ENCODE measurements at places on chromosomes 4 and X.

GRCh38 chrX:47361538-47362511 lies 8.6 kb upstream of the ZNF157 start:
- no peak for DNase-seq

DNA sequence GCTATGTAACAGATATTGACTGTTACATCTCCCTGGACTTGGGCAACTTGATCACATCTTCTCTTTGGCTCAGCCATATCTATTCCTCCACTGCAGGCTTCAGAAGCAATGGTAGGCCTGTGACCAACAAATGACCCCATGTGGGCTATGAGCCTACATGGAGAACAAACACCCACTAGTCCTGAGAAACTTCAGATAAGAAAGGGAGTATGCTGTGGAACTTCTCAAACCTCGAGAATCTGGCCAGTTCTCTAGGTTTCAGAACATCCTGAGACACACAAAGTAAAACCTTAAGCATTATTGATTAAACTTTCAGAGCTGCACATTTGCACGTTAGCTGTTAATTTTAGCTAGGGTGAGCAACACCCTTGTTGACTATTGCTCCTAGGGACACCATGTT lies 16.3 kb downstream of the RBMX2 start:
- DNase-seq: no peak

GRCh38 chrX:96147681-96148080 lies 537.0 kb upstream of the DIAPH2 start:
- no peak for DNase-seq

- DNase-seq: no peak
Observed at GRCh38 chr4:7193030-7193958, 956 bp downstream of the SORCS2 start.

GRCh38 chrX:43225626-43226328 lies 430.3 kb upstream of the MAOA start:
- no peak for DNase-seq

GRCh38 chr4:4921077-4921476 lies 61.6 kb downstream of the MSX1 start:
- DNase-seq: no peak

GRCh38 chr4:77167866-77168265 lies 10.9 kb downstream of the CCNG2 start:
- no peak for DNase-seq

- DNase-seq: no peak
Observed at GRCh38 chr4:67236318-67236717, 309.0 kb downstream of the CENPC start.

GRCh38 chr4:87732033-87732765 lies 67.2 kb upstream of the IBSP start:
- no peak for DNase-seq

DNA sequence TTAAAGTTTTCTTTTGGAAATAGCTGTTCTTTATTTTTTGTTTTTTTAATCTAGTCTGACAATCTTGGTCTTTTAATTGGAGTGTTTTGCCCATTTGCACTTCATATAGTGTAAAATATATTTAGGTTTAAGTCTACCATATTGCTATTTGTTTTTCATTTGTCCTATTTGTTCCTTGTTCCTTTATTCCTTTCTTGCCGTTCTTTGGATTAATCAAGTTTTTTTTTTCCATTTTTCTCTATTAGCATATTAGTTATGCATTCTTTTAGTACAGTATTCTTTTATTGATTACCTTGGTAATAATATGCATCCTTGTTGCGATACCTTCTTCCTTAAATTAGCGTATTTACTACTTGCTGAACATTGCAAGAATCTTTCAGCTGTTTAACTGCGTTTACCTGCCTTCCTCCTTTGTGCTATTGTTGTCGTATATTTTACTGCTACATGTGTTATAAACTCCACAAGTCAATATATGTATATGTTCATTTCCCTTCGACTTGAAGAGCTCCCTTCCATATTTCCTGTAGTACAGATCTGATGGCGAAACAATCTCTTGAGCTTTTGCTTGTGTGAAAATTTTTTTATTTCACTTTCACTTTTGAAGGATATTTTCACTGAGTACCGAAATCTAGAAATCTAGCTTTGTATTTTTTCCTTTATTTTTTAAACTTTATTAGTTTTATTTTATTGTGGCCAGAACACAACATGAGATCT lies 23.9 kb upstream of the RNF212 start:
- DNase-seq: no peak

- no peak for DNase-seq
Observed at GRCh38 chr4:37452952-37453280, 208.4 kb downstream of the NWD2 start.

DNA sequence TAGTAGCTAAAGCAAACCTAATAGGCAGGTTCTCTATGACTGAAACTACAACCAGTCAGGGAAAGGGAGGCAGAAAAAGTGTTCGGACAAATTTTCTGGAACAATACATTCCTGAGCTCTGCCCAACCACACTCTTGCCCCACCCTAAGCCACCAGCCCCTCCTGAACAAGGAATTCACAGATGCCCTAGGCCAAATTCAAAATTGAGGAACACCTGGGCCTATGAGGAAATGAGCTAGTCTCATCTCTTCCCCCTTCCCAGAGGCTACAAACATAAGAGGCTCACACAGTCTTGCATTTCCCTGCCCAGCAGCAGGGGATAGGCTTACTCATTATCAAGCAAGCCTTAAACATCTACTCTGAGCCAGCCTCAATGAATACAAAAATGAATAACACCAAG lies 284.7 kb downstream of the ZNF674 start:
- no peak for DNase-seq

DNA sequence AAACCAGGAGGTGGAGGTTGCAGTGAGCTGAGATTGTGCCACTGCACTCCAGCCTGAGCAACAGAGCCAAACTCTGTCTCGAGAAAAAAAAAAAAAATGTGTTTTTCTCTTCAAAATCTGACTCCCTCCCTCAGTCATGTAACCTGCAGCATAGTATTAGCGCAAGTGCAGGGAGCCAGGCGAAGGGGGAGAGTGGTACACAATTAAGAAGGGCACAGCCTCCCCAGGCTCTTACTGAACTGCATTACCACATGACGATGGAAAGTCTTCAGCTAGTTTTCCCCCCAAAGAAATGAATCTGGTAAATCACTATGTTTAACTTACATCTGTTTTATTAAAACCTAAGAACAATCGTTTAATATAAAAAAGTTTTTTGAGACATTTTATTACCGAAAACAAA lies 32.4 kb downstream of the PALLD start:
- no peak for DNase-seq

DNA sequence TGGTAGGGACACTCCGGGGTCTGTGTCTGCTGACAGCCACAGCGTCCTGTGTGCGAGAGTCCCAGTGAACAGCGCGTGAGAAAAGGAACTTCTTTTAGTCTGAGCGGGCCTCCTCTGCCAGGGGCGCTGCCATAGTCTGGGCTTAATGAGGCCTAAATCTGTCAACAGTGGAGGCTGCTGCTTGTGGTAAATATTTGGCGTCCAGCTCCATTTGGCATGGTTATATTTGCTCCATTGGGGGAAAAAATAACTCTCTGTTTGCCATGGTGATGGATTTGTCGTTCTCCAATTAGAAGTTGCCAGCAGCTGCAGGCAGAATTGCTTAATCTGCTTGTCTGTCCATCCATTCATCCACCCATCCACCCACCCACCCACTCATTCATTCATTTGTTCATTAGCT lies 71.4 kb upstream of the PSAPL1 start:
- DNase-seq: no peak

- DNase-seq: no peak
Observed at GRCh38 chr4:6341696-6342095, 72.0 kb downstream of the WFS1 start.

- no peak for DNase-seq
Observed at GRCh38 chrX:13372203-13372980, 52.5 kb upstream of the ATXN3L start.

DNA sequence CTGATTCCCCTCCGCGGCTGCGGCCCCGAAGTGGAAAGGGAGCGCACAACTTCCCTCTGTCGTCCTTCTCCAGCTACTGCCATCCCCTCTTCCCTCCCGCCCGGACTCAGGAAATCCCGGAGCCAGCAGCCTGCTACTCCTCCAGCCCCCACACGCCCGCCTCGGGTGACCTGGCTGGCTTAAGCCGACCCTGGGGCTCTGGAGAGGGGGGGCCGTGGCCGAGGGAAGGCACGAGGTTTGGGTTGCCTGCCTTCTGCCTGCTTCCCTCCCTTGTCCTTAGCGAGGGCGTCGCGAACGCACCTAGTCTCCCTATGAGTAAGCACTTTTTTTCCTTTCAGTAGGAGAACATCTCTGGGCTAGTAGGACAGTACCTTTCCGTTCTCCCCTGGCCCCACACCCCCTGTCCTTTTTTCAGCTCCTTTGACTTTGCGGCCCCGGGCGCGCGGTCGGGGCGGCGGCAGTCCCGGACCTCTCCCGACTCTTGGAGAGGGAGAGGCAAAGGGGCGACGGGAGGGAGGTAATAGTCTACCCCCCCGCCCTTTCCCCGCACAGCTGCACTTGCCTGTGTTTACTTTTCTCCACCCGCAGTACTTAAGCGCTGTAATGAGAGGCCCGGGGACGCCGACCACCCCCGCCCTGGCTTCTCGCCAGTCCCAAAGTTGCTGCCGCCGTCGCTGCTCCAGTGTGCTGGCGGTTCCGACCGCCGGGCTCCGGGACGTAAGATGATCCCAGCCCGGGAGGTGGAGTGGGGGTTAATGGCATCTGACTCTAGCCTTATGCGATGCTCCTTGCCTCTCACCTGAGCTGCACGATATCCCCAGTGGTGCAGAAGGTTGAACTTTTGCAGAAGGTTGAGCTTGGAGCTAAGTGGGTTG lies 868 bp downstream of the PLS3 start:
- DNase-seq: no peak

DNA sequence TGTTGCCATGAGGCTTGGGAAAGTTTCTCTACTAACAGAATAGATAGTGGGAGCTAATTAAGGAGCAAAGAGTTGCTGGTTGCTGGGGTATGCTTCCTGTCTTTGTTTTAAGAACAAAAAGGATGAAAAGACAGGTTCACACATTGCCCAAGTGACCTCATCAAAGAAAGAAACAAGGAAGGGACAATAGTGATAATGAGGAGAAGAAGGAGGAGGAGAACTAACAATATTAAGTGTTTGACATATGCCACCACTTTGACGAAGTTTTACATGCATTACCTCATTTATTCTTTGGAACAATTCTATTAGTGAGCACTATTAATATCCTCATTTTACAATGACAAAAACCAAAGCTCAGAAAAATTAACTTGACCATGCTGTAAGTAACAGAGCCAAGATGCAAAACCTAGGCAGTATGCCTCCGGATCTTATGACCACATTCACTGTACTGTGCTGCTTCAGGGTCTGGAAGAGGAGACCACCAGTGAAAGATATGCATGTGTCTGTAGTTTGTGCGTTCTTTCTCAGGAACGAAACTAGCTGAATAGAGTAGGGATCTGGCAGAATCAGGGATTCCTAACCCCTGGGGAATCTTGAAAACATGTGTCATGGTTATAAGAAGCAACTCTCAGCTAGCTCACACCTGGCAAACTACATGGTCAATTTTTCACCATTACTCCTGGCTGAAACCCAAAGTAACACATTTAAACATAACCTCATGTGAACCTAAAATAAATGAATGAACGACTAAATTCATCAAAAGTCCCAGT lies 83.8 kb downstream of the MOSPD2 start:
- DNase-seq: no peak

DNA sequence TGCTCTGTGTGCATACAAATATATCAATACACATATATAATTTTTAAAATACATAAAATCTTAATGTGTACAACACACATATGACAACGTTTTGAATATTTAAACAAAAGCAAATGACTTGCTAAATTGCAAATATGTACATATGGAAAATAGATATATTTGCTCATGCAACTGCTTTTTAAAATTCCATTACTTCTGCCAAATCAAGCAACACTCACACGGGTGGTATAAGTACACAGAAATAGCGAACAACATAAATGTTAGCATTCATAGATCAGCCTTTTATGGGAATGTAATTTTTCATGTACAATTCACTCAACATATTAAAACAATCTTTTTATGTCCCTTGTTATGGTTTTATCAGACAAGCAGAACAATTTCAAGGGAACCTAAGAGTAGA lies 116.3 kb downstream of the DMD start:
- DNase-seq: no peak

GRCh38 chr4:1693131-1693896 lies 9.2 kb upstream of the FAM53A start:
- peak; percentile 65 for DNase-seq

DNA sequence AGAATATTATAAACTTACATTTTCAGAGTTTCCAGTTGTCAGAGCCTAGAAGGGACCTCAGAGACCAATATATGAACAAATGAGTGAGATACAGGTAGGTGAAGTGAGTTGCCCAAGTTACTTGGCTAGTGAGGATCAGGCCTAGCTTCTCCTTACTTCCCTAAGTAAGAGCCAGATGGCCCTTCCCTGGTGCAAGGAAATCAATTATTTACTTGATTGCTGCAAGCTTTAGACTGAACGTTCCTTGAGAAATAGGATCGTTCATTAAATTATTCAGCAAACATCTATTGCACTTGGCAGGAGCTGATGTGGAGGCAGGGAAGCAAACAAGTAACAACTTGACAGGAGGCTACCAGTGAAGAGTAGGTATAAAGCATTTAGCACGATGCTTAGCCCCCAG lies 117.8 kb downstream of the EFHC2 start:
- no peak for DNase-seq

DNA sequence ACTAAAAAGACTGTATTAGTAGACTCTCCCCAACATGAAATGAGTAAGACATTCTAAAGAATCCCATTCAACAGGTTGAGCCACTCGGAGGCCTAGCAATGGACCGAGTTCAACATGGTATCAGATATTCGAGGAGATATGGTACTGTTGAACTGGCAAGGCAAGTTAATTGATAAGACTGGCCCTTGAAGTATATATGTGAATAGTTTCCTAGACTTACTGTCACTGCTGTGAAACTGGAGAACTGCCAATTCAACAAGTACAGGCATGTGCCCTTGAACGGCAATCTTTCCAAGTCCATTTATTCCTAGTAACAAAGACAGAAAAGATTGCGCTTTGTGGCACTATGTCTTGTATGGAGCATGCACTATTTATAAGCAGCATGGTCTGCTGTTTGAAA lies 24.4 kb downstream of the FAT1 start:
- no peak for DNase-seq

DNA sequence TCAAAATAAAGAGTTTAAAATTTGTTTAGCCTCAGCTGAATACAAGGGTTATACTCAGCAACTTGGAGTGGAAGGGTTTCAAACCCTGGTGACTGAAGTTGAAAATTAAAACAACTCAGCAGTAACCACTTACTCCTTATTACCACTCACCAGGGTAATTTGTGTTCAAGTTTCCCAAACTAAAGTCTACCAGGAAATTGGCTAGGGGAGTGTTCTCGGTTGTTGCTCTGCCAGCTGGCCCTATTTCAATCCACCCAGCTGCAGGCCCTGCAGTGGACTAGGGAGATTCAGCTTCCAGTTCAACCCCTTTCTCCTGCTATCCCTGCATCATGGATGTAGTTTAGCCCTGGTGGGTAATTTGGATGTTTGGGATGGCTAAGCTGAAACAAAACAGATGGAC lies 37.8 kb upstream of the EXOC1L start:
- no peak for DNase-seq

- no peak for DNase-seq
Observed at GRCh38 chr4:108060686-108061321, 71.1 kb downstream of the HADH start.

GRCh38 chrX:49106930-49107329 lies 16.6 kb downstream of the GPKOW start:
- DNase-seq: no peak

- no peak for DNase-seq
Observed at GRCh38 chr4:185774845-185775680, 36.9 kb downstream of the SORBS2 start.
